ENCODE measurements at places on chromosomes 16 and 17.

DNA sequence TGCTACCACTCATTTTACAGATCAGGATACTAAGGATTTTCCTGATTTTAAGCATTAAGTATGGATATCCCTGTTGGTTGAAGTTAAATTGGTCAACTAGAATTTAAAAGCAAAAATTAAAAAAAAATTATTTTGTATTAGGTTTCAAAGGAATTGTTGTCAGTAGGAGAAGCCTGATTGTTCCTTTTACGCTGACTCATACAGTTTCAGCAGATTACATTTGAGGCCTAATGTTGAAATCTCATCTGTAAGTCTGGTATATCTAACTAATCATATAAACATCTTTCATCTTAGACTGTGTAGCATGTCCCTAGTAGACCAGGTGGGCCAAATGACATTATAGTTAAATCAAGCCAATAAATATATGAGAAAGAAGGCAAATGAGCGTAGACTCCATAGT, 83.5 kb downstream of the FTO start:
- no peak for DNase-seq

GRCh38 chr17:15406081-15406480, 61.3 kb downstream of the CDRT4 start:
- DNase-seq: no peak

- DNase-seq: no peak
These were observed 318.3 kb downstream of the CBLN1 start for GRCh38 chr16:48963306-48963705.

- no peak for DNase-seq
These were observed 32.4 kb downstream of the TIMM22 start for GRCh38 chr17:1029196-1029921.
